ENCODE measurements at places on chromosomes 3 and 15.
A peak's percentile ranks its signal among the peaks of the same experiment; 100 is the strongest.

GRCh38 chr15:86691091-86691663, 611.5 kb downstream of the AGBL1 start:
- no peak for DNase-seq

DNA sequence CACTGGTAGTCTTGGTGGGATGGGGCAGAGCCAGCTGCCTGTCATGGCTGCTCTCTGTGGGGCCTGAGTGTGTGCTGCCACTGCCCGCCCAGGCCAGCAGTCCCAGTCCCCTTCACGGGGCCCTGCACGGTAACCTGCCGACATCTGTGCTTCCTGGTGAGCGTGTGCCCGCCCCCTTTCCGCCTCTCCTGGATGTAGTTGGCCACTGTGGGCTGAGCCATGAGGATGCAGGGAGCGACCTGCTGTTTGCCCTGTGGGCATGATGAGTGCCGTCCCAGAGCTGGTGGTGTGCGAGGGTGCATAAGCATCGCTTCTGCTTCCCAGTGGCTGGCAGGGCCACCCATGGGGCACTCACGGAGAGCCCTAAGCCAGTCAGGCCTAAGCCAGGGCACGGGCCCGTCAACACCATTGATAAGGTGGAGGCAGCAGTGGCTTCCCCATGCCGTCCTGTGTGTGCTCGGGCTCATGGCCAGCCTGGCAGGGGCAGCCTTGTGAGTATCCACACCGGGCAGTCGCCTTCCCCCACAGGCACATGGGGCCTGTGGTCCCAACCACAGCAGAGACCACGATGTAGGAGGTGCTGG, 14.6 kb downstream of the PLXNA1 start:
- DNase-seq = no peak

GRCh38 chr15:78034495-78035191, 42.9 kb downstream of the TBC1D2B start:
- DNase-seq = no peak

DNA sequence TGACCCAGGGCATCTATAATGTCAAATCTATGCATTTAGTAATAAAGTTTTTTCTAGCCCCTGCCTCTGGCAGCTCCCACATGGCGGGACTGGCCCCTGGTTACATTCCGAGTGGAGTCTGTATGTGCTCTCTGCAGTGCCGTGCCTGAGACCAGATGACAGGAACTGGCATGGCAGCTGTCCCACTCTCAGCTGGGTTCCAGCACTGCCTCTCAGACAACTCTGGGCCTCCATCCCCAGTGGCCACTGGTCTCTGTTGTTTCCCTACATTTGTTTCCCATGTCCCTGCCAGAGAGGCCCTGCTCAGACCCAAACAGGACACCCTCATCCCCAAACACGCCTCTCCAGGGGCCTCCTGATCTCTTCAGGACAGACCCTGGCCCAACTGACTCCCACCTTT, 109.3 kb downstream of the OCA2 start:
- no peak for DNase-seq

- DNase-seq = no peak
Measured at GRCh38 chr15:83766339-83766738, 112.4 kb downstream of the ADAMTSL3 start.

DNA sequence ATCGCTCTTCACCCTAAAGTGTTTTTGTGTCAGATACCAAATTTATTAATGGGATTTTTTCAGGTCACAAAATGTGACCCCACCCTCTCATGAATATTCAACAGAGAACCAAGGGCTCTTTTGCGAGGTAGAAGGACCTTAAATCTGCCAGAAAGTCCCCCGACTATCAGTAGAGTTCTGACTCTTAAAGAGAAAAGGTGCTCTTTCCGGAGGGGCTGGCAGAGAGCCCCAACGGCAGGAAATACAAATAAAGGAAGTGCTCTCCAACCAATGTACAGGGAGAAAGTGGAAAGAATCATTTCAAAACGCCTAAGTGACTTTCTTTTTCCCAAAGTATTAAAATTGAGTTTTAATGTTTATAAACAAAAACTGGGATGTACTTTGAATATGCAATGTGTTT, 517.2 kb downstream of the FOXP1 start:
- DNase-seq = no peak

DNA sequence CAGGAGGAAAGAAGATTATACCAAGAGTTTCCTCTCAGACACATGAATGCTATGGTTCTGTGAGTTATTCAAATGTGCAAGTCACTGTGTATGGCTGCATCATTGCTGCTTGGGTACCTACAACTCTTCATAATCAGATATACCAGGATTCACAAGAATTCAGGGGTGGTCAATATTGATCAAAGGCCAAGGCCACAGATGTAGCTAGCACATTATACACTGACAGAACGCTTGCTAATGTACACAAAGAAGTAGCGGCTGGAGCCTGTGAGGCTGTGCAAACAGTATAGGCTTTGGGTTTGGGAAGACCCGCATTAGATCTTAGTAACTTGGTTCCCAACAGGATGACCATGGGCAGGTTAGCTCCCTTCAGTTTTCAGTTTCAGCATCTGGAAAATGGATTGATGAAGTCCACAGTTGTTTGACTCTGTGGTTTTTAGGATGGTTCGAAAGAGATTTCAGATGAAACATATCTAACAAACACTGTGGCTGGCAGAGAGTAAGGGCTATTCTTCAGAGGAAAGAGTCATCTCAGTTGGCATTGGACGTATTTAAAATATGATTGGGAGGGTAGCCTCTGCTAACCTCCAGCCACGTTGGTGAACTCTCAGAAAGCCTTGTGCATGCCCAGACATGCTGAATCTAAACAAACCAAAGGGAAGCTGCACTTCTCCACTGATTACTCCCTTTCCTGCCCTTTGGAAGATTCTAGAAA, 748.7 kb upstream of the CFAP20DC start:
- no peak for DNase-seq

DNA sequence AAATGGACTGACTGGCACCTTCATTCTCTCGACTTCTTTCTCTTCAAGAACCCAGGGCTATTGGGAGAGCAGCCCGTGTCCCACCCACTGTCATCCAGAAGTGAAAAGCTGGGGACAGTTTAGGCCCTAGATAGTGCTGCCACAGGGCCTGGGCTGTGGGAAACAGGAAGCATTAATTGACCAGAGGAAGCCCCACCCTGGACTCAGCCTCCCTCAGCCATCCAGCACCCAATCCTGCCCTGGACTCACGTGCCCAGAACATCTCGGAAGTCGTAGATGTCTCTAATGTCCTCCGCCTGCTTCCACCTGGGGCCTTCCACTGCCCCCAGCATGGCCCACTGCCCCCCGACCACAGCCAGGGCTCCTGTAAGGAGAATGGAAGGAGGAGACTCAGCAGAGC, 2.3 kb downstream of the CAMK1 start:
- peak; percentile 53 for DNase-seq

DNA sequence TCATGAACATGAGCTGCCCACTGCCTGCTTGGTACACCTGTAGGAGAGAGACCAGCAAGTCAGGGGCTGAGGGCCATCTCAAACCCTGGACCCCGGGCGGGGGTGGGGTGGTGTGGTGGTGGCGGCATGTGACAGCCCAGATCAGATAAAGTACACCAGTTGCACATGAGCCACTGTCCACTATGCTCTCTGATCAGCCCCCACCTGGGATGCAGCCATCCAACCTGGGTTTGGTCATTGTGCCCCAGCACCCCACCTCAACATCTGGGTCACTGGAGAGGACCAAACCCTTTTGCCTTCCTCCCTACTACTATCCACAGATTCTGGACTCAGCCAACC, 3.0 kb upstream of the NCKIPSD start:
- DNase-seq = no peak

GRCh38 chr3:22156868-22157267, 405.9 kb upstream of the ZNF385D start:
- DNase-seq = no peak

GRCh38 chr3:14001136-14001535, 121.3 kb upstream of the WNT7A start:
- no peak for DNase-seq

- no peak for DNase-seq
Measured at GRCh38 chr15:45197512-45197911, 9.7 kb upstream of the SHF start.

GRCh38 chr15:73571346-73571745, 61.8 kb downstream of the NPTN start:
- no peak for DNase-seq

DNA sequence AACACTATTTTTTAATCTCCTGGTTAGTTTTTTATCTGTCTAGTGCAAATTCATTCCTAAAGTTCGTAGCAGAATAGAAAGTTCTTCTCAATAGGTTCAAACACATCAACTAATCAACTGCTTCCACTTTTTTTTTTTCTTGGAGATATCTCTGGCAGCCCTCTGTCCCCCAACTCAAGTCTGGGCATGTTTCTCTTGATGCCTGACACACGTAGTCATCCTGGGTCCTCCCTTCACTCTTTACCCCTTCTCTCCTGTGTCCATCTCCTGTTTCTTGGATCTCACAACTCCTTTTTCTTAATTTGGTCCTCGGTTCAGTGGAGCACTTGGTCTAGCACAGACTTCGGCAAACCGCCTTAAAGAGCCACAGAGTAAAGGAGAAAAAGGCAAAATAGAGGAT, 14.4 kb downstream of the TNFAIP8L3 start:
- DNase-seq = no peak

DNA sequence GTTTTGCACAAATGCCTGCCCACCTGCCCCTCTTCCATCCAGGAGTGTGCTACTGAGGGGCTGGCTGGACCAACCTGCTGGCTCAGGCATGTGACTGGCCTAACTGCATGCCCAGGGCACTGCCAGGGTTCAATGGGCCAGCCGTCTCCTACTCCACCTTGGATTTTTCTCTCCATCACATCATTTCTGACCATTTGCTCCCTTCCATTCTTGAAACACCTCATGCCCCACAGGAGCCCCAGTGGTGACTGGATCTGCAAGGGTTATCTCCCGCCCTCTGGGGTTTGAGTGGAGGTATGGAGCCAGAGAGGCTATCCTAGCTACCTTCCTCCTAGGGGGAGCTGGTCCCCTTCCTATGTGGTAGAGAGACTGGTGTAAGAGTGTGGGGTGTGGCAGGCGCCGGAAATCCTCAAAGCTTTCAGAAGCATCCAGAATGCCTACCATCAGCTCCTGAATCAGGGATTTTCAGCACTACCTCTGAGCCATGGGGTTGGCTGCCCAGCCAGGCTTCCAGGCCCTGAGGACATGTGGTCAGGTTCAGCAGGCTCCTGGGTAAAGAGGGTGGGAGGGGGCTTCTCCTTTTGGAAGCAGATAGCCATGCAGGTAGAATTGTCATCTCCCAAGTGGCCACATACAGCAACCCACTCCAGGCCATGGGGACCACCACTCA, 2.9 kb upstream of the MANF start:
- DNase-seq = no peak

- no peak for DNase-seq
Measured at GRCh38 chr15:79987569-79987955, 16.6 kb upstream of the BCL2A1 start.

Data from heart left ventricle (tissue), 16 donors.